ENCODE measurements at places on chromosomes 4 and X.

GRCh38 chrX:11209798-11210414, 83.3 kb upstream of the AMELX start:
- DNase-seq: no peak

- DNase-seq: no peak
Observed at GRCh38 chr4:121236353-121237068, 72.4 kb upstream of the TNIP3 start.

DNA sequence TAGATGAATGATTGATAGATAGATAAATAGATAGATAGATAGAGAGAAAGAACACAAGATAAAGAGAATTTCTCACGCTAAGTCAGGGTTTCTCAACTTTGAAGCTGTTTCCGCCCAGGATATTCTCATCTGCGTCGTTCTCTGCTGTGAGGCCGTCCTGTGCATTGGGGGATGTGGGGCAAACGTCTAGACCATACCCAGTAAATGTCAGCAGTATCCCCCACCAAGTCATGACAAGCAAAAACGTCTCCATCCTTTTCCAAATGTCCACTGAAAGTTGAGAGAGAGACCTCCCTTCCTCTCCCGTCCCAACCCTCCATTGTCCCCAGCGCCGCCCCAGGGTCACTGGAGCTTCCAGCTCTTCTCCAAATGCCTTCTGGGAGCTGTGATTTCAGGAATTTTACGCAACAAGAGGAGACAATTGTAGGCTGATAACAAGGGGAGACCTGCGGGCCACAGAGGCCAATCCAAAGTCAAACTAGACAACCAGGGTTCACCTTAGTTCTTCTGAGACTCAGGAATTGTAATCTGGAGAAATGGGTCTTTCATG, 8.9 kb upstream of the CRLF2 start:
- DNase-seq: no peak

DNA sequence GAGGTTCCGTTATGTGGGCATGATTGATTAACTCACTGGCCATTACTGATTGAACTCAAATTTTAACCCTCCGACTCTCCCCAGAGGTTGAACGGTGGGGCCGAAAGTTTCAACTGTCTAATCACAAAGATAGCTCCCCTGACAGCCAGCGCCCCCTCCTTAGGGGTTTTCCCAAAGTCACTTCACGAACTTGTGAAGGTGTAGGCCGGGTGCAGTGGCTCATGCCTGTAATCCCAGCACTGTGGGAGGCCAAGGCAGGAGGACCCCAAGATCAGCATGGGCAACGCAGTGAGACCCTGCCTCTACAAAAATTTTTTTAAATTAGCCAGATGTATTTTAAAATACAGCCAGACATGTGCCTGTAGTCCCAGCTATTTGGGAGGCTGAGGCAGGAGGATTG, 39.8 kb upstream of the RBM47 start:
- DNase-seq: no peak

DNA sequence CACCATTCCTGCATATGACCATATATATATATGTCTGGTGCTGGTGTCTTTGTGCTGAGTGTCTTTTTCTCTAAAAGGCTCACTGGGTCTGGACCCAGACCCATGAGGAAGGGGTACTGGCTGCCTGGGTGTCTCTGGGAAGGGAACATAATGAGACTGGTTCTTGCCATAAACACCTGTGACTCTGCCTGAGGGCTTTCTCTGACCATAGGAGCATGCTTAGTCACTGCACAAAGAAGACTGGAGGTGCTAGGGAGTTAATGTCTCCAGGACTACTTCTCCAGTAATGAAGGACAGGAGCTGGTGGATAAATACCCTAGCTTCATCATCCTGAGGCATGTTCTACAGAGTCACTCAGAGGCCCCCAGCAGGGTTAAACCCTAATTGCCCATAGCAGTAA, 47.1 kb upstream of the CASK start:
- DNase-seq: no peak

DNA sequence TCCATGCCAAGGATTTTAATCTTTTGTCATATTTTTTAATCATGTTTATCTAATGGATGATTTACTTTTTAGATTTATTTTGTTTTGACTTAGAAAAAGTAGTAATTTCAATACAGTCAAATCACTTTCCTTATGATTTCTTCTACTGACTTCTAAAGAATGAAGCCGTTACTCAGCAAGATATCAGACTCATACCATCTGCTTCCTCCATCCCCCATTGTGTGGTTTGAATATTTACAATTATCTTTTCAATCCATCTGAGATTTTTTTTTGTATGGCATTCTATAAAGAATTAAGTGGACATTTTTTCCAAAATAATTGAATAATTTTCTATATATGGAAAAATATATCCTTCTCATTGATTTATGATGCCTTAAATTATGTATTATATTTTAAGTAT, 565.4 kb upstream of the ATOH1 start:
- no peak for DNase-seq

- DNase-seq: no peak
Observed at GRCh38 chr4:143089291-143089690, 95.4 kb upstream of the USP38 start.

GRCh38 chr4:159902648-159903047, 799.8 kb downstream of the RAPGEF2 start:
- no peak for DNase-seq

DNA sequence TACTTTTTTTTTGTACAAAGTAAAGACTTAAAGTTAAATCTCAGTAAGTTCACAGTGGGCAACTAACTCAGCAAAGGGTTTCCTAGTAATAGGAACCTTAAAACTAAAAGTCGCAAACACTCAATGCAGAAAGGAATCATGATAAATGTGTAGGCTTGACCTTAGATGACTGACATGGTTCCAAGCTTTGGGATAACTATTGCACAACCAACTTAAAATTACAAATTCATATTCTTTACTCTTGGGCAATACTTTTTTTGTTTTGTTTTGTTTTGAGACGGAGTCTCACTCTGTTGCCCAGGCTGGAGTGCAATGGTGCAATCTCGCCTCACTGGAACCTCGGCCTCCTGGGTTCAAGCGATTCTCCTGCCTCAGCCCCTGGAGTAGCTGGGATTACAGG, 8.2 kb downstream of the ELOVL6 start:
- DNase-seq: no peak

DNA sequence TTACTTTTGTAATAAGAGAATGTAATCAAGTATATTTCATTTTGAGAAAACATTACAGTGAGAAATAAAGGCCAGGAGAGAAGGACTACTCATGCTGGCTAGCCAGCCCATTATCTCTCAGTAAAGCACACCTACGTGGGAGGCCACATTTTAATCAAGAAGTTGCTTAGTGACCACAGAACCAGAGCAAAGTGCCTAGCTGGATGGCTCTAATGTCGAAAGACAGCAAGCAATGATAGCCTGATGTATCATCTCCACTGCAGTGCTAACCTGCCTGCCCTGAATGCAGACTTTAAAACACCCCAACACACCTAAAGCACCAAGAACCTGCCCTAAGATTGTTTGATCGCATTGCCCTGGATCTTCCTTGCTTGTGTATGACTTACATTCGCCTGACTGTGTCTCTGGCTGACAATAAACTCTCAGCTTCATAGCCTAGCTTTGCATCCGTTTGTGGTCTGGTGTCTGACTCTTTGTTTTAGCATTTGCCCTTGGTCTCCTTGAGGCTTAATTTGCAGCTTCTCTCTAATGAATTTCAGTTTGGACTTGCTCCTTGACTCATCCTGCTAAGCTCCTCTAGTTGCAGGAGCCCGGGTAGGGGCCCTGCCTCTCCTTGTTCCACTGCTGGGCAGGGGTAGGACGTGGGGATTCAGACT, 31.4 kb upstream of the SOWAHD start:
- no peak for DNase-seq

- no peak for DNase-seq
Observed at GRCh38 chrX:85903692-85904471, 143.5 kb downstream of the CHM start.

GRCh38 chr4:24594887-24595286, 10.5 kb upstream of the DHX15 start:
- no peak for DNase-seq

DNA sequence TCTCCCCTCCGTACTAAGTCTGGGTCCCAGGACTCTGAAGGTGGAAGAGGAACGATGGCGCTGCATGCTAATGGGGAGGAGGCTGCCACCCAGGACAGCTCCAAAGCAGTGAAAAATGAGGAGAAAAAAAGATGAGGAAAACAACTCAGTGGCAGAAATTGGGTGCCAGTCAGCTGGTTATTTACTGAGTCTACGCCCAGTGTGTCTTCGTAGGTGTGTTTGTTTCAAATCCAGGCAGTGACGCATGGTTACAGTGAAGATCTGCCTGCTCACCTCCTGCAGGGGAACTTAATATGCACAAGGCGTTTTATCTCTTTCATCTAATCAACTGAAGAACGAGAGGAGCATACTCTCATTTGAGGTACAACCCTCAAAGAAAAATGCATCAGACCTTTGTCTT, 70.9 kb upstream of the FBXW7 start:
- DNase-seq: no peak

DNA sequence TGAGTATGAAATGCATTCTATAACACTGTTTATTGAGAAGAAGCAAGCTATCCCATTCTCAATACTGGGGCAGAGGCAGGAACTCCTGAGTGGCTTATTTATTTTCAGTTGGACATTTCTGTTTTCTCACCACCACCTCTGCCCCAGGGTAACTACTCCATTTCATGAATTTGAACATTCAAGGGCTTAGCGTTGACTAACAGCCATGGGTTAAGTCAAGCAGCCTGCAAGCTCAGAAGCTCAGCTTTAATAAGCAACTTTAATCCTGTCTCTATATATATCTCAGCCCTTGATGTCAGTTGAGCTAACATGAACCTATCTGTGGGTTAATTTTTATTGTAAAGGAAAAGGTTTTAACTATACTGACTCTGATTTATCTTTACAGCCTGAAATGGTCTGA, 93.8 kb downstream of the MBNL3 start:
- no peak for DNase-seq

DNA sequence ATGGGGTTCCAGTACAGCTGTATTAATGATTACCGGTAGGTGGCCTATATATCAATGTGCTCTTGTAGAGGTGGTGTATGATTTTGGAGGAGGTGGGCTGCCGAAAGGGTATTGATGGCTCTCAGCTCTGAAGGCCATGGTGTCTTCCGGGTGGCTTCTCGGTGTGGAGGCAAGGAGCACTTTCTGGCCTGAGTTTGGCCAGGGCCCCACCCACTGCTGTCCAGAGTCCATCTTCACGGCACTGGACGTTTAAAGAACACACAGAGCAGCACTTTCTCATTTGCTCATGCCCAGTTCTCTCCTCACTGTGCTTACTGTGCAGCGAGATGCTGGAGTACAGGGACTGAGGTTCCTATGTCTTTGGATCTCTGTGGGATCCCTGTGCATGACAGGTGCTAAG, 16.1 kb downstream of the BST1 start:
- DNase-seq: no peak

DNA sequence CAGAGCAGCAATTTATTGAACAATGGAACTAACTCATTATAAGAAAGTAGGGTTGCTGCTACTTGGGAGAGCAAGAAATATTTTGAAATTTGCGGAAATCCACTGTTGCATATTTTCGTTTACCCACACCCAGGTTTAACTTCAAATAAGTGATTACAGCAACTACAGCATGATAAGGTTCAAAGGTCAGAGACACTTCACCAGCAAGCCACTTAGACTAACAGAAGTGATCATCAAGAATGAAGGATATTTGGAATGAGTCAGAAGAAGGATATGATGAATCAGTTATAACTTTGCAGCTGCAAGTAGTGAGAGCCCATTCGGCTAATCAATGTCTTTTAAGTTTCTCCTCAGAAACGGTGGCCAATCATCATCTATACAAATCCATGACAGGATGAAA, 199.3 kb downstream of the TMA16 start:
- no peak for DNase-seq

DNA sequence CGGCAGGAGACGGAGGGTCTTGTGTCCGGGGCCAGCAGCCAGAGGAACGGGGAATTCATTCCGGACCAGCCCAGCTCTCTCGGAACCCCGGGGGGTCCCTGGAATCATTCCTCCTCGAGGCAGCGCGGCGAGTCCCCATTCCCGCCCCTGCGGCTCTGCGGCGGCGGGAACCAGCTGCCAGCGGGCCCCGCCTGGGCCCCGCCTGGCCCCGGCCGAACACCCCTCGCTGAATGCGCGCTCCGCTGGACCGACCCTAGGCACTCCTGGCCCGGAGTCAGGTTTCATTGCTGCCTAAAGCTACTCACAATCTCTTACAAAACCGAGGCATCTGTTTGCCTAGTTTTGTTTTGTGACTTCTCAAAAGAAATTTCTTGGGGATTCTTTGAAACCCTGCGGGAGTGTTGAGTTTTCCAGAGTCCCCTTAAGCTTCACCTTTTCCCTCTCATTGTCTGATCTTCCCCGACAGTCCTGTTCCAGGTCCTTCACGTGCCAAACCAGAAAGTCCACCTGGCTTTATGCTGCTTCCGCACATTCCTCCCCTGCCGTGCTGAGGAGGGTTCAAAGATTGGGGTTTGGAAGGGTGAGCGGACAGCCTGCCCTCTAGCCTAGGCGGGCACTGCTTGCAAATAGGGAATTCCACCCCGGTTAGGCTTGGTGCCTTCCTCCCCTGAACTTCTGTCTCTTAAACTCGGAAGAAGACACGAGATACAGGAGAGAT, 789 bp downstream of the ARHGAP10 start:
- no peak for DNase-seq

DNA sequence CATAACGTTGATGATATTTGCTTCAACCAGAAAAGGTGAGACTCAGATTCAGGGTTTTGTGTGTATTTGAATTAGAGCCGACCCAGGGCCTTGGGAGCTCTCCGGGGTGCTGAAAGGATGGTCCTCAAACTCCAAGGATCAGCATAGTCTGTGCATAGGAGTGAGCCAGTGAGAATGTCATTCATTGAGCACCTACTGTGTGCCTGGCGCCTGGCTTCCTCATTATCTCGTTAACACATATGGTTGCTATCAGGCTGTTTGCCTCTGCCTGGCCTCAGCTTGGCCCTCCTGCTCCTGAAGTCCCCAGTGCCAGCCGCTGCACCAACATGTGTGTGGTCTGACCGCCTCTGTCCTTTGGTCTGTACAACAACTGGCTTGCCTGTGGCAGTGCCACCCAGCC, 25.1 kb upstream of the JAKMIP1 start:
- no peak for DNase-seq

DNA sequence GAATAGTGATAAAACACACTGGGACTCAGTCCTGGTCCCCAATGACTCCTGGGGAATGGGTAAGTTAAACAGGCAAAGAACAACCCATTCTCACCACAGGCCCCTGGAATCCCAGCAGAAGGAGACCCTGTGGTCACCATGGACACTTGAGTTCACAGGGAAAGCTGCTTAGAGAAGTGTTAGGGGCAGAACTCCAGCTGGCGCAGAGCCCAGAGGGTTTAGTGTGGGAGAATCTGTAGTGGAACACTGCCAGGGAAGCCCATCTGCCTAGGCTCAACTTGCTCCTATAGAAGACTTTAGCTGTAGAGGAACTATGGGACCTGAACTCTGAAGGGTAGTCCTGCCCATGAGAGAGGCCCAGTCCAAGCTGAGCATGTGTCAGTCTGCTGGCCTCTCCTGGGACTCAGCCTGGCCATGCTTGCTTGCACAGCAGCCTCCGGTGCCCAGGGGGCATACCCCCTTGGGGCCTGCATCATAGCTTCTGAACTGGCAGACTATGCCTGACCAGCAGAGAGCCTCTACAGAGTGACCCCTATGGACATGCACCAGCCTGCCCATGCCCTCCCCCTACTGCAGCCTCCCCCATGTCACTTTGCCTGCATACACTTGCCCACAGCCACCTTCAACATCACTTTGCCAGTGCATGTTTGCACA, 343.5 kb downstream of the IDS start:
- no peak for DNase-seq

- no peak for DNase-seq
Observed at GRCh38 chr4:24067367-24068193, 177.7 kb upstream of the PPARGC1A start.

- DNase-seq: no peak
Observed at GRCh38 chr4:57102050-57102624, 8.0 kb downstream of the IGFBP7 start.

- DNase-seq: no peak
Observed at GRCh38 chr4:19961091-19961490, 290.6 kb upstream of the SLIT2 start.
